HS-5 (cell line): ENCODE measurements at places on chromosomes 1 and 21.

DNA sequence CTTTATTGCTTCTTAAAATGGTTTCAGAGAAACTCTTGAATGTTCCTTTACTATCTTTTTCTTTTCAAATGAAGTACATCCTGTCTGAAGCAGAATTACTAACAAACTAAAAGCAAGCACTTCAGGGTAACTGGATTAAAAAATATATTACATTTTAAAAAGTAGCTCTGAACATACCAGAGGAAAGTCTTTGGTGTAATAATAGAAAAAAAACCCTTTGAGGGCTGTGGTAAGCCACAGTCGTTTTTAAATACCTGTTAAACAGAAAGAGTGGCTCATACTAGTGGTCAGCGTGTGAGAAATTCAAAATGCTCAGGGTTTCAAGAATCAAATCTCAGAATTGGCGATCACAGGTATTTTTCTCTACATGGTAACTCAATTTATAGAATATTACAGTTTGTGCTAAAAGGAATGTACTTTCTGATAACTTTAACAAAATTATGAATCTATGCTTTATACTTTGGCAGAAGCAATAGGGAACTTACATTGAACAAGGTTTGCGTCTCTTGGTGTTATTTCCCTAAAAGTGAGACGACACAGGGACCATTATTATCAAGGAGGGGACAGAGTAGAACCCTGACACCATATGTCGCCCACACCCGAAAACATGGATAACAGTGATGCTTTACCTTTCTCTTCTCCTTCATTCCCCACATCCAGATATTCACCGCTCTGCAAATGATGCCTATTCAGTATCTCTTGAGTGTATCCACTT lies 97.0 kb upstream of the DPH5 start:
- DNase-seq: no peak

DNA sequence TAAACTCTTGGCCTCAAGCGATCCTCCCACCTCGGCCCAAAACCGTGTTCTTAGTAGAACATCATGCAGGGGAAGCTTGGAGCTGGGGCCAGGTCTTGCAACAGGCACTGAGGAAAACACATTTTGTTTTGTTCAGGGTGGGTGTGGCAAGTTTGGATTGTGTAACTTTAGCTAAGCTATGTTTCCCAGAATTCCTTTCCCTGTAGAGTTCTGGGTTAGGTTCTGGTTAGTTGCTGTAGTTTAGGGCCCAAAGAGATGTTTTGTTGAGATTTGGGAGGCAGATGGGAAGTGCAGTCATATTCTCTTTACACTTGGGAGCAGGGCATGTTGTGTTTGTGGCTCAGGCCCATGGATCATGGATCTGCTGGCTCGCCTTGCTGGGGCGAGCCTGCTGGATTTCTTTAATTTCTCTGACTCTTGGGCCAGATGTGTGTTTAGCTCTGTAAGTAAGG lies 24.0 kb downstream of the PLA2G5 start:
- DNase-seq: no peak

GRCh38 chr1:18883636-18884418 lies 18.5 kb downstream of the ALDH4A1 start:
- DNase-seq: no peak

DNA sequence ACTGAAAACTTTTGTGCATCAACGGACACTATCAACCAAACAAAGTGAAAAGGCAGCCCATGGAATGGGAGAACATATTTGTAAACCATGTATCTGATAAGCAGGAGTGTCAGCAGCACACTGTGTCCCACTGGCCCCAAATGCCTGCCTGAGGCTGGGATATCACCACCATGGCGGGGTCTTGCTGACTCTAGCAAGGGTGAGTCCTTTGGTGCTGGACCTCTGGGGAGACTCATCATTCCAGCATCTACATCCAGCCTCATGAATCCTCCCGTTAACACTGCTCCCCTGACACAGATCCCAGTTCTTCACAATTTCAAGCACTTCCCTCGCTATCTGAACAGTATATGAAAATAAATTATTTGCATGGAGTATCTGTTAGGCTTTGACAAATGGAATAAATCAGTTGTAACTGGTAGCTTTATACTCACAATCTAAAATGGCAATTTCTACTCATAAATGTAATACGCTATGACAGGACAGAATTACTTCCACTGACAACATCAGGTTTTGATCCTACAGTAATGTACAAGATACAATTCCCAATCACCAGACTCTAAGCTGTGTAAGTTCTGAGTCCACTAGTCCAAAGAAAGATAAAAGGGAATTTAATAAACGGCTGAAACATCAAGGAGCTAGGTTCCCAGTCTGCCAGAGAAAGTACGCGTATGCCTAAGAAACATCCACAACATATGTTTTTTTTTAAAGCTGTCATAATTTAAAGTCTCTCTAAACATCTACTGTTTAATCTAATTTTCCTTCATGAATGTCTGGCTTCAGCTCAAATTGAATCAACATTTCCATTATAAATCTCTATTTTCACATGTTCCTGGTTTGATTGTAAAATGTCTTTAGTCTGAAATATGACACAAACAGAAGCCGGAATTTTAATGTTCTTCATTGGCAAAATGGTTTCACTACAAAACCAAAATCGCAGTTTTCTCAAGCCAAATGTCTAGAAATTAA lies 95.1 kb downstream of the SIPA1L2 start:
- no peak for DNase-seq

DNA sequence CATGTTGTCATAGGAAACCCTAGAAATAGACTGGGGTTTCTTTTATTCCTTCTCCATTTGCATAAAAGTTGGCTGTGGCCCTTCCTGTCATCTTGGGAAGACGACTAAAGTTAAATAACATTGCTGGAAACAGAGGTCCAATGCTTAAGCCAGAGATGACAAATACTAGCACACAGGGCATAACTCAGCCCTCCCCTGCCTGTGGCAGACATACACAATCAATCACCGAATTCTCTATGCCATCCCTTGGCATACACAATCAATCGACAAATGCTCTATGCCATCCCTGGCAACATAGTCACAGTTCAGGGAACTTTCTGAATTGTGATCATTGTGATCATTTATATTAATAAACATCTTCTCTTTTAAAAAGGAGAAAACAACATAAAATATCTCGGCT lies 229.4 kb downstream of the KAZN start:
- DNase-seq: no peak
